ENCODE measurements at places on chromosomes 3 and 15.

DNA sequence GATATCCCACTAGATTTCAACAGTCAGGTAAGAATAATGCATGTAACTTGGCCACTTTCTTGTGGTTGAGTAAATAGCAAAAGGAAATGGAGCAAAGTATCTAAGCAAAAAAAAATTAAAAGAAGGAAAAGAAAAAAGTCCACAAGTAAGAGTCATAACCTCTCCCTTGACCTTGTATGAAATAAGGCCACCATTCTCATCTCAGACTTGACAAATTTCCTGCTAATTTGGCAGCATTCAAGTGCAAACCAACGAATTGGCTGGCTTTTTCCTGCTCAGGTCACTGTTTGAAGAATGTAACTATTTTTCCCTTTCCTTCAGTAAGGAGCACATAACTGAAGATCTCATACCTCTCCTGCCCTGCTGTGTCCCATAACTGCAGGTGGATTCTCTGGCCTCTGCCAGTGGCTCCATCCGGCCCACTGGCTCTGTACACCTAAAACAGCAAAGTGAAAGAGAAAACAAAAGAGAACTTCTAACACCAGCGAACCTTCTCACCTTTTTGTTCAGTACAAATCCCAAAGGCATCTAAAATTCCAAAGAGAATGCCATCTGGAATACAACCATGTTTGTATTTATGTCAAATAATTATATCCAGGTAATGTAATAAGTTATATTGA lies 33.4 kb upstream of the RSL24D1 start:
- no peak overlapping the region for H3K4me3 ChIP-seq
- no peaks in the 10 kb centered on the region for H3K4me1 ChIP-seq
- no peaks in the 10 kb centered on the region for H3K27me3 ChIP-seq
- no peak for DNase-seq
- no peak overlapping the region for H3K27ac ChIP-seq

- H3K27ac ChIP-seq, result peak overlapping the region; percentile 57
- peaks cover 40% of the 10 kb centered on the region for H3K4me1 ChIP-seq
- no peaks in the 10 kb centered on the region for H3K36me3 ChIP-seq
- peak; percentile 46 for DNase-seq
These were observed 5.1 kb downstream of the RBP1 start for GRCh38 chr3:139534455-139534812.

DNA sequence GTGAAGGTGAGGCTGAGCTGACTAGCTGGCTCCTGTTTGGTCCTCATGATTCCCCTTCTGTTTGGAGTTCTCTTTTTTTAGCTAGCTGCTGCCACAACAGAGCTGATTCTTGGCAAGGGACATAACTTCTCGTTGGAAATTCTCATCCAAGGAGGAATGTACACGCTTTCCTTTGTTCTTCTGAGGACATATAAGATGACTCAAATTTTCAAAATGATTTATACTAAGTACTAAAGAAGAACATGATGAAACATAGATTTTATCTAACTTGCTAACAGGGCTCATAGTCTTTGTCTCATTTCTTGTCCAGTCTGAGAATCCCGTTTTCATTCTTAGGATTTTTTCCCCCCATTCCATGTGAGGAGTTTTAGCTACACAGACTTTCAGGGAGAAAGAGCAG lies 2.9 kb upstream of the TFG start:
- H3K4me1 ChIP-seq, result peaks cover 15% of the 10 kb centered on the region
- no peak for DNase-seq
- no peak overlapping the region for H3K4me3 ChIP-seq
- no peak overlapping the region for H3K27ac ChIP-seq

GRCh38 chr3:131735116-131735515 lies 232.3 kb upstream of the MRPL3 start:
- H3K36me3 ChIP-seq, result no peaks in the 10 kb centered on the region
- no peak overlapping the region for H3K27ac ChIP-seq
- no peak for DNase-seq
- H3K27me3 ChIP-seq, result no peaks in the 10 kb centered on the region
- H3K4me1 ChIP-seq, result no peaks in the 10 kb centered on the region
- H3K4me3 ChIP-seq, result no peak overlapping the region

DNA sequence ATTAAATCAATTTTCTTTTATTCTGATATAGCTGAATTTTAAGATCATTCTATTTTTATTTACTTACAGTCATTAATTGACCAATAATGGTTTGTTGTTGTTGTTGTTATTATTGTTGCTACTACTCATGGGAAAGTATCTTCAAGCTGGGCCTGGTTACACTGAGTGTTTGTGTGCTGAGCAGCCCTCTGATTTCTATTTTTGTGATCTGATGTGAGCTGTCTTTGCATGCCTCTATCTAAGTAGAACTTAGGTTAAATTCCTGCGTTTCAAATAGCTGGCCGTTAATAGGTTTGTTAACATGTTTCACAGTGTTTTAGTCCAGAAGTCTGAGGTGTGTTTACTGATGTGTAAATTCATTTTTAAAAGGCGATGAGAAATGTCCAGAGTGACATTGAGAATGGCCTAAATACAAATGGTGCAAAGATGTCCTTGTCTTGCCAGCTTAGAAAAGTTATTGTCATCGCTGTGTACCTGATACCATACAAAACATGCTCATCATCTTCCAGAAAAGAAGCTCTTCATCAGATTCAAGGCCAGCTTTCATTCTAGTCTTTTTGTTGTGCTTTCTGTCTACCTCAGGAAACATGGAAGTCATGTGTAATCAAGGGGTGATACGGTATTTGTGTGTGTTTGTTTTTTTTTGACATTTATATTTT lies 15.8 kb downstream of the ARIH2 start:
- H3K4me1 ChIP-seq, result peaks cover 8% of the 10 kb centered on the region
- H3K27me3 ChIP-seq, result no peaks in the 10 kb centered on the region
- no peak for DNase-seq
- no peak overlapping the region for H3K4me3 ChIP-seq
- H3K36me3 ChIP-seq, result no peaks in the 10 kb centered on the region
- H3K27ac ChIP-seq, result no peak overlapping the region

DNA sequence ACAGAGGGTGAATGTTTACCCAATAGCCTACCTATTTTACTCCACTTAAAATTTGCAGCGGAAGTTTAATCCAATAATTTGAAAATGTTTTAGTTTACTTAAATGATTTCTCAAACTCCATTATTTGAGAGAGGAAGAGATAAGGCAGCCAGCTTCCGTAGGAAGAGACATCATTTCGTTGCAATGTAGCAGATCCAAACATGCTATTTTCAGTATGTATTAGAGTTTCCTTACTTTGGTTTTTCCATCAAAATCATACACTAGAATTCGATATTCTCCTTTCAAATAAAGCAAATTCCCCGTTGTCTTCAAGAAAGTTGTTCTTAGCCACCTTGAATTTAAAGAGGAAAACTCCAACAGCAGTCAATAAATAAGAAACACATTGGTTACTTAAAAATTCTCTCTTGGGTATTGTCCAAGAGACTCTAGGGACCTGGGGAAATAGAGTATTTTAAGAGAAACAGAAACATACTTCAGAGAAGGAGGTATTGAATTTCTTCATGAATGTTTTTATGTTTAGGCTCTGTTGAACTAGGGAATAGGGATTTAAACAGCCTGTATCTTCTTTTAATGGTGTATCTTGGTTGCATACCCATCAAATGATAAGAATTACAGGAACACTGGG lies 324.5 kb upstream of the GBE1 start:
- H3K4me3 ChIP-seq, result no peak overlapping the region
- no peaks in the 10 kb centered on the region for H3K4me1 ChIP-seq
- H3K36me3 ChIP-seq, result no peaks in the 10 kb centered on the region
- no peak for DNase-seq

- DNase-seq, result no peak
- no peaks in the 10 kb centered on the region for H3K4me1 ChIP-seq
- H3K27ac ChIP-seq, result peak within 1 kb of the TSS; percentile 80
- no peaks in the 10 kb centered on the region for H3K27me3 ChIP-seq
These were observed at the start of gene ANKRD28 for GRCh38 chr3:15797642-15798303. Gene ANKRD28 (minus strand): TSS chr3:15797979. CDS start chr3:15796521, 1,458 bp downstream.

GRCh38 chr3:96012939-96013338 lies 801.5 kb upstream of the EPHA6 start:
- H3K4me3 ChIP-seq, result no peak overlapping the region
- H3K27ac ChIP-seq, result no peak overlapping the region
- no peak for DNase-seq
- H3K4me1 ChIP-seq, result no peaks in the 10 kb centered on the region

GRCh38 chr3:46684891-46685290 lies 8.6 kb downstream of the ALS2CL start:
- H3K27ac ChIP-seq, result no peak overlapping the region
- no peak overlapping the region for H3K4me3 ChIP-seq
- DNase-seq, result no peak
- peaks cover 4% of the 10 kb centered on the region for H3K36me3 ChIP-seq
- no peaks in the 10 kb centered on the region for H3K4me1 ChIP-seq

- no peaks in the 10 kb centered on the region for H3K36me3 ChIP-seq
- H3K27ac ChIP-seq, result no peak overlapping the region
- no peak overlapping the region for H3K4me3 ChIP-seq
These were observed 230.7 kb downstream of the SHQ1 start for GRCh38 chr3:72617424-72618024.

DNA sequence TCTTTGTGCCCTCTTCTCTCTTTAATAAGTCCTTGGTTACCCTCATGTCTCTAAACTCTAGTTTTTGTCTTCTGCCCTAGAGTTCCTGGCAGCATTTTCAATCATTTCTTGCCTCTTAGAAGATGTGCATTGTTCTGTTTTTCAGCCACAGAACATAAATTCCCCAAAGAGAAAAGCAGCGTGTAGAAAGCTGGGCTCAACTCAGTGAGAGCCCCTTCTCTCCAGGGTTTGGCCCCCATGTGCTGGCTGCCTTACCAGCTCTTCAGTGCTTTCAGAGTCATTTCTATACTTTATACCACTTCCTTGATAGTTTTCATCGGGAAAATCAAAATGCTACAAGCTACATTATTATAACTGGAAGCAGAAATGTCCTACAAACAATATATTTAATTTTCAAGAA lies 369.1 kb upstream of the GRM7 start:
- no peaks in the 10 kb centered on the region for H3K36me3 ChIP-seq
- H3K27ac ChIP-seq, result no peak overlapping the region
- no peaks in the 10 kb centered on the region for H3K4me1 ChIP-seq
- H3K4me3 ChIP-seq, result no peak overlapping the region
- H3K27me3 ChIP-seq, result no peaks in the 10 kb centered on the region

DNA sequence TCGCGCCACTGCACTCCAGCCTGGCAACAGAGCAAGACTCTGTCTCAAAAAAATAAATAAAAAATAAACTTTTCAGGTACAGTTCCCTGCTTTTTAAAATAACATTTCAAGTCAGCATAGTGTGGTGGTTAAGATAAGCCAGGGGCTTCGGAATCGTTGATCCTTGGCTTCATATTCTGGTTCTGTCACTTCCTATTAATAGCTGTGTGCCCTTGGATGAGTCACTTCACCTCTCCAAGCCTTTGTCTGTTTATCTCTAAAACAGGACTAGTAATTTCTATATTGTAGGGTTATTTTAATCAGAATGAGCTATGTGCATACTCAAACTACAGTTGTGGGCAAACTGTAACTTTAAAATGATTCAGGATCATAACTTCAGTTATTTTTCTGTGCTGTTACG lies 53.8 kb upstream of the SENP5 start:
- H3K27me3 ChIP-seq, result no peaks in the 10 kb centered on the region
- no peaks in the 10 kb centered on the region for H3K4me1 ChIP-seq
- no peak overlapping the region for H3K4me3 ChIP-seq
- peaks cover 77% of the 10 kb centered on the region for H3K36me3 ChIP-seq
- H3K27ac ChIP-seq, result no peak overlapping the region

GRCh38 chr3:179676081-179676480 lies 23.2 kb downstream of the USP13 start:
- no peaks in the 10 kb centered on the region for H3K36me3 ChIP-seq
- no peak overlapping the region for H3K4me3 ChIP-seq
- H3K4me1 ChIP-seq, result no peaks in the 10 kb centered on the region

DNA sequence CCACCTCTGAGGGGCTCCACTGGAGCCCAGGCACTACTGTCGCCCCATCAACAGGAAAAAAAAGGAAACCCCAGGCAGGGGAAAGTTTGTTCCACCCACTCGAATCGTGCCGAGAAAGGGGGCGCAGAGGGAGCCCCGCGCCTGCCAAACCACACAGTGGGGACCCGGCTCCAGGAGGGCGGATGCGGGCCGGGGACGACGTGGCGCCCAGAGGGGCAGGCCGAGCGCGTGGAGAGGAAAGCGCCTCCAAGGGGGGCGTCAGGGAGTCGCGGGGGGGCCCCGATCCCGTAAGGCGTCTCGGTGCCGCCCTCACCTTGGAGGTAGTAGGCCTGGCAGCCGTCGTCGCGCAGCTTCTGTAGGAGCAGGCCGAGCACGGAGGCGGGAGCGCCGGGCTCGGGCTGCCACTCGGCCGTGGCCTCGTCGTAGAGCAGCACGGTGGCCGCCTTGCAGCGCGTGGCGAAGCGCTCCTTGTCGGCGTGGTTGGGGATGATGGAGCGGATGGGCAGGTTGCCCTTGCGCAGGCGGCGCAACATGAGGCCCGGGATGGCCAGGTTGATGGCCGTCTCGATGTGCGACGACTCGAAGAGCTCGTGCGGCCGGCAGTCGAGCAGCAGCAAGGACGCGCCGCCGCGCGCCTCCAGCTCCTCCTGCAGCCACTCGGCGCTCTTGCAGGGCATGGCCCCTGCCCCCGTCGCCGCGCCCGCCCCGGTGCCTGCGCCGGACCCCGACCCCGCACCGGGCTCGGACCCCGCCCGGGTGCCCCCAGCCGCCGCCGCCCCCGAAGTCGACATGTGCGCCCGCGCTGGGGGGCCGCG lies 627 bp downstream of the DUSP7 start:
- peak; percentile 68 for DNase-seq
- peaks cover 47% of the 10 kb centered on the region for H3K4me1 ChIP-seq
- H3K4me3 ChIP-seq, result peak overlapping the region; percentile 88
- no peaks in the 10 kb centered on the region for H3K36me3 ChIP-seq
- no peaks in the 10 kb centered on the region for H3K27me3 ChIP-seq
- H3K27ac ChIP-seq, result peak overlapping the region; percentile 80

- H3K36me3 ChIP-seq, result no peaks in the 10 kb centered on the region
- no peak overlapping the region for H3K4me3 ChIP-seq
- DNase-seq, result no peak
- H3K27ac ChIP-seq, result no peak overlapping the region
These were observed 7.7 kb downstream of the CRABP1 start for GRCh38 chr15:78347586-78348543.

DNA sequence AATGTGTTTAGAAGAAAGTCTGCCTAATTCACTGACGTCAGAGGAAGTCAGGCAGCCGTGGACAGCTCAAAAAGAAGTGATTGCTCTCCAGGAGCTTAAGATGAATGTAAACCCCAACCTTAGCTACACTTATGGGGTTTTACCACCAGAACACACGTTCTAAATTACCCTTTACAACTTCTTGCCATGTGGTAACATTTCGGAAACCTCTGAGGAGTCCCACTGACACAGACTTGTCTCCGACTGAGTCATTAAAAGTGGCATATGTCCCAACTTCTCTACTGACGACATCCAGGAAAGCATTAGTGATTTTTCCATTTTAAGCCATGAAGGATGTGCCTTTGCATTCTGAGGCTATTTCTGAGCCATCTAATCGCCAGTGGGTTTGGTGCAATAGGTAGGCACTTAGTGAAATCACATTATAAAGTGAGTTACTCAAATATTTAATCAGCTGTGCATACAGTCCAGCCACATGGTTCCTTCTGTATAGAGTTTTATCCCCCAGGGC lies 32.4 kb downstream of the C2CD4A start:
- H3K4me1 ChIP-seq, result no peaks in the 10 kb centered on the region
- DNase-seq, result no peak
- H3K36me3 ChIP-seq, result no peaks in the 10 kb centered on the region
- H3K27me3 ChIP-seq, result no peaks in the 10 kb centered on the region

GRCh38 chr15:100279446-100279845 lies 62.3 kb downstream of the ADAMTS17 start:
- H3K27me3 ChIP-seq, result no peaks in the 10 kb centered on the region
- H3K36me3 ChIP-seq, result no peaks in the 10 kb centered on the region
- no peak overlapping the region for H3K27ac ChIP-seq
